ENCODE measurements at places on chromosomes 1 and 21.
A peak's percentile ranks its signal among the peaks of the same experiment; 100 is the strongest.

DNA sequence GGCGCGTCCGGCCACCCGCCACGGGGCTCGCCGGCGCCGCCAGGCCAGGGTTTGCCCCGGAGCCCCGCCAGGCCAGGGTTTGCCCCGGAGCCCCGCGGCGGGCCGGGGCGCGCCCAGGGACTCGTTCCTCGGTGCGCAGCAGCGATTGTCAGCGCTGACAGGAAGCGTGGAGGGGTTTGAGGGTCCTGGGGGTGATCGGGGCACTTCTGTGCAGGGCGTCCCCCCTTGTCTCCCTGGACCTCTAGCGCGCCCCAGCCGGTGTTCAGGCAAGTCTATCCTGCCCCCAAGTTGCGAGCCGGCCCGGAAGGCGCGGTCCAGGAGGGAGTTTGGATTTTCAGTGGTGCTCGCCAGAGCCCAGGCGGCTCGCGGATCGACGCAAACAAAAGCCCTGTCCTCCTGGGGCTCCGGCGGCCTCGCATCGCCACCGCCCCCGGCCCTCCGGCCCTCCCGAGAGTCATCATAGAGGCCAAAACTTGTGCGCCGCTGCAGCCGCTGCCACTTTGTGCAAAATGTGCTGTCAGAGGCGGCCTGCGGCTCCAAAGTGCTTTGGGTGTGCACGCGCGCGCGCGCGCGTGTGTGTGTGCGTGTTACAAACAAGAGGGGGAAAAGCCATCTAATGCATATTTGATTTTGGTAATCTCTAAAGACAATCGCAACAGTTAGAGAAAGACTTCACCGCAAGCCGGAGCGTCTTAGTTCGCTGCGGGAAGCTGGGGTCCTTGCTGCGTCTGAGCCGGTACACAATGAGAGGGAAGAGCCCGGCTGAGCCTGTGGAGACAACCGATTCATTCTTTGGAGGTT is 1.0 kb downstream of the ROR1 start:
- DNase-seq = peak; percentile 8

DNA sequence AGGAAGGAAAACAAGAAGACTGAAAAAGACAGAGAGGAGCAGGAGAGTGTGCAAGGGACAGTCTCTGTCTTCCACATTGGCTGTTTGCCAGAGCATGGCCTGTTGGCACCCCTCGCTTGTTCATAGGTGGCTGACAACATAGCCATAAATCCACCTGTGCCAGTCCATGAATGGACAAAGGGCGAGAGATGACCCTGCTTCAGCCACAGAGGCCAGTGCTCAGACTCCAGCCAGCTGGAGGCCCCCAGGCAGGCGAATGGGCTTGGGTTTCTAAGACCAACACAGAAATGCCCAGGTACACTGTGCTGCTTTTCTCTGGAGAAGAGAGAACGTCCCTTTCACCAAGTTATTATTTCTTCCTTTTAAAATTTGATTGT is 60.6 kb downstream of the RIPK4 start:
- DNase-seq = no peak

GRCh38 chr1:215287362-215287761 is 204.8 kb downstream of the KCNK2 start:
- DNase-seq = no peak

DNA sequence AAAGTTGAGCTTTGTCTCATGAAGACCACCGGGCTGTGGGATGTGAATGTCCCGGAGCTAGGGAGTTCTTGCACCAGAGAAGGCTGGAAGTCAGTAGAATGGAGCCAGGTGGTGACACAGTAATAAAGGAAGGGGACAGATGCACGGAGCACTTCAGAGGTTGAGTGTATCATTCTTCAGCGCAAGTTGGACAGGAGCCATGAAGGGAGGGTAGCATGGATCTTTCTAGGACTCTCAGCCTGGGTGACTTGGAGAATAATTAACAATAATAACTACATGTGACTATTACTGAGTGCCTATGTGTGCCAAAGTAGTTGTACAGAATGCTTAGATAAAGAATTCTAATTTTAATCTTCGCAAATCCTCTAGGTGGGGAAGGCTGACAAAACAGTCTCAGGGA is 258.7 kb upstream of the AJAP1 start:
- DNase-seq = peak; percentile 91

GRCh38 chr1:84253891-84254290 is 47.6 kb upstream of the SAMD13 start:
- no peak for DNase-seq

GRCh38 chr21:43971201-43971991 is 40.7 kb upstream of the TRAPPC10 start:
- DNase-seq = no peak

DNA sequence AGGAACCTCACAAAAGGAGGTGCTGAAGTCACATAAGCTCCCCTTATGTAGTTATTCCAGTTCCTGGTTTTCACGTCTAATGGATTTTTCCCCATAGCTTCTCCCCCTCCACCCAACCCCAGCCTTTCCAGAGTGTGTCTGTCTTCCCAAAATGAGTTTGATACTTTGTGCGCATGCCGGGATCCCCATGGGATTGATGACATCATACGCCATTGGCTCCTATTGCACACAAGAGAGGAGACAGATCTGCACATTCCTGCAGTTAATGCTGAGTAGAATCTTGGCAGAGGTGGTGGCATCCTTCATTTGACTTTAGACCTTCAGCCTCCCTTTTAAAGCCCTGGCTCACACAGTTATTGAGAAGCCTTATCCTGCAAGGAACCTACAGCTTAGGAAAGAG is 71.4 kb downstream of the DDR2 start:
- no peak for DNase-seq

Measured in NCI-H1105 (cell line).